ENCODE measurements at places on chromosomes 5 and 9.

DNA sequence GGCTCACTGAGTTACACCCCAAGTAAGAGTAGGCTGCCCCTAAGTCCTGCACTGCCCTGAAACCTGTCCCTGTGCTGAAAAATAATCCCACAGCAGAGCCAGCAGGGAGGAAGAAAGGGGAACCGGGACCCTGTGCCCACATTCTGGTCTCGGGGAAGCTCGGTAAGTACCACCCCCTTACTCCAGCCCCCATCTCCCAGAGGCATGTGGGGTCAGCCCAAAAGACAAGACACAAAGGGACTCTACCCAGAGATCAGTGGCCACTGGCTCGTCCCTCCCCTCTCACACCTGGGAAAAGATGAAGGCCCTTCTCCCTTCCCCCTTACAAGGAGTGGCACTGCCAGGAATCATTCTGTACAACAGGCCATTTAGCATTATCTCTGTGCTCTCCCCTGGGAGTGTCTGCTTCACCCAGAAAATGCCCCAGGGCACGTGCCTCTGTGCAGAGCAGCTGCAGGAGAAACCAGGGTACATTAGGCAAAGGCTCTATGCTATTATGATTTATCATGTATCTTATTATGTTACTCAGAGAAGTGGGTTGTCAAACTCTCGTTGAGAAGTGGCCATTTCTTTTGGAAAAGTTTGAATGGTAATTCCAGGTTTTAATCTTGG is 71.3 kb downstream of the NDFIP1 start:
- no peak for DNase-seq

DNA sequence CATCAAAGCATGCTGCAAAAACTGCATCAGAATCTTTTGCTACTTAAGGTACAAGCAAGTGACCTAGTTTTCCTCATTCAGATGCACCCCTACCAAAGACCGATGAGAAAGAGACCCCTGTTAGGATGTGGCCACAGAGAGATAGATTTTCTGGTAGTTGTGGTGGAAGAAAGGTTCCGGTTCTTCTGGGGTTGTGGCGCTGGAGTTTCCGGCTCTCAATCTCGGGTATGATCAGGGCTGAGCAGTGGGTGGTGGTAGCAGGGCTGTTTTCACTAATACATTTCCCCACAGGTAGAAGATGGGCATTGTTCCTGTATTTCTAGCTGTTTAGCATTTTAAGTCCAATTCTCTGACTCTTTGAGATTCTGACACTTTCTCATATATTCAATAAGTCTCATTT is 58.4 kb downstream of the PCSK1 start:
- peak; percentile 9 for DNase-seq

- no peak for DNase-seq
These were observed 4.5 kb downstream of the LEAP2 start for GRCh38 chr5:132877938-132878337.

DNA sequence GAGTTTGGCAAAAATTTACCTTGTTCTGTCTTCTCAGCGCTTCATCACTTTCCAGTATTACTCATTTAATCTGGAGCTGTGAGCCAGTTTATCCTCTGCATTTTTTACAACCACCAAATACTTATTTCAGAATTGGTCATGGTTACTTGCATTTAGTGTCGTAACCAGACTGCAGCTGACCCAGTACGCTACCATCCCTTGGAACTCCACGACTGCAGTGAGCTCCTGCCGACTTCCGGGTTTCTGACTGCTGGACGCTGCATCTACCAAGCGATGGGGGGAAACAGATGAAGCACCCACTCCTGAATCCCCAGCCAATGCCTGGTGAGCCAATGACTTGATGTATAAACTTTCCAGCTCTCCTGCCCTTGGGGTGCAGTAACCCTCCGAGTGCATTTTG is 174.4 kb upstream of the PRLR start:
- DNase-seq = no peak

- no peak for DNase-seq
These were observed 556.8 kb upstream of the DMAC1 start for GRCh38 chr9:8356406-8356805.

GRCh38 chr5:39660020-39660419 is 235.2 kb upstream of the DAB2 start:
- no peak for DNase-seq

DNA sequence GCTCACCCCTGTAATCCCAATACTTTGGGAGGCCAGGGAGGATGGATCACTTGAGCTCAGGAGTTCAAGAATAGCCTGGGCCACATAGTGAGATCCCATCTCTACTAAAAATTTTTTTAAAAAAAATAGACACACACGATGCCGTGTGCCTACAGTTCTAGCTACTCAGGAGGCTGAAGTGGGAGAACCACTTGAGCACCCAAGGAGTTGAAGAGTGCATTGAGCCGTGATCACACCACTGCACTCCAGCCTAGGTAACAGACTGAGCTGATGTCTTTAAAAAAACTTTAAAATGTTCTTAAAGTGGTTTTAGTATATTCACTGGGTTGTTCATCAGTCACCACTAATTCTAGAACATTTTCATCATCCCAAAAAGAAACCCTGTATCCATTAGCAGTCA is 51.9 kb upstream of the RNF38 start:
- no peak for DNase-seq

GRCh38 chr5:82222597-82223574 is 55.3 kb downstream of the RPS23 start:
- no peak for DNase-seq
